ENCODE measurements at places on chromosomes 5 and 9. TPM values are rescaled to one million over a fixed set of nuclear protein-coding genes. Genes with fewer than 3 reads are reported as not detected.

Gene FBXO38
- 28.8 TPM for total RNA-seq

Gene IL6ST
- total RNA-seq: 17.2 TPM

Gene INSYN2B
- not detected for total RNA-seq

Gene TBC1D13
- total RNA-seq: 21.3 TPM

Gene RAD1
- 11.6 TPM for total RNA-seq

Gene SLC35D2
- 19.9 TPM for total RNA-seq

Gene GPR21
- 12.1 TPM for total RNA-seq

Gene F2R
- total RNA-seq: 66.5 TPM

Gene NR4A3
- 5.1 TPM for total RNA-seq

DNA sequence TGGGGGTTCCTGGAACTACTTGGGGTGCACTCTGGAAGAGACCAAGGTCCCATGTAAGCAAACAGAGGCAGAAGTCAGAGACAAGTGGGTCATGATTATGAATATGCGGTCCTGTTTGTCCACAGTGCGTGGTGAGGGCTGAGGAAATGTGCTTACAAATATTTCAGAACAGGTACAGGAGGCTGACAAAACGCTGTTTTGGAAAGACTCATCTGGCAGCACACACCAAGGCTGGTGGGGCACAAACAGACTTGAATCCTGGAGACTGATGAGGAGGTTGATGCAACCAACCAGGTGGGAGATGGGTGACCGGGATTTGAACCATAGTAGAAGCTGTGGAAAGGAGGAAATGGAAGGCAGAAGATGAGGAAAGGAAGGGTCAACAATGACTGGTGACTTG lies 83.8 kb downstream of the ADRB2 start:
- DNase-seq: no peak

- no peak for DNase-seq
These were observed 33.9 kb upstream of the ALDH1B1 start for GRCh38 chr9:38358390-38359296.

DNA sequence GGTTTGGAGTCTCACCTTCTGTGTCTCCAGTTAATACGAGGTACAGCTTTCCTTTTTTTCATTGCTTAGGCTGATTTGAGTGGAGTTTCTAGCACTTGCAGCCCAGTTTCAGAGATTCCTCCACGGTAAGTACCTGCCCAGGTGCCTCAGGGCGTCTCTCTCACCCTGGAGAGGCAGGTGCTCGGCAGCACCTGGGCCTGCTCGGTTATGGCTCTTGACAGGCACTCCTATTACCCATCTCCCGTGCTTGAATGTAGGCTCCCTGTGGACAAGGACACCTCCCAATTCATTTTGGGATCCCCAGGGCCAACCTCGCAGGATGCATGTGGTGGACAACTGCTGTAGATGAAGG lies 144.3 kb downstream of the NR3C1 start:
- no peak for DNase-seq

- DNase-seq: peak; percentile 20
These were observed 151.9 kb downstream of the MACROH2A1 start for GRCh38 chr5:135246923-135247795.

GRCh38 chr5:68258531-68258930 lies 43.0 kb downstream of the PIK3R1 start:
- DNase-seq: no peak

- DNase-seq: no peak
These were observed 37.8 kb downstream of the PRELID2 start for GRCh38 chr5:145797336-145797735.

GRCh38 chr5:124952079-124952478 lies 205.6 kb upstream of the ZNF608 start:
- peak; percentile 21 for DNase-seq

DNA sequence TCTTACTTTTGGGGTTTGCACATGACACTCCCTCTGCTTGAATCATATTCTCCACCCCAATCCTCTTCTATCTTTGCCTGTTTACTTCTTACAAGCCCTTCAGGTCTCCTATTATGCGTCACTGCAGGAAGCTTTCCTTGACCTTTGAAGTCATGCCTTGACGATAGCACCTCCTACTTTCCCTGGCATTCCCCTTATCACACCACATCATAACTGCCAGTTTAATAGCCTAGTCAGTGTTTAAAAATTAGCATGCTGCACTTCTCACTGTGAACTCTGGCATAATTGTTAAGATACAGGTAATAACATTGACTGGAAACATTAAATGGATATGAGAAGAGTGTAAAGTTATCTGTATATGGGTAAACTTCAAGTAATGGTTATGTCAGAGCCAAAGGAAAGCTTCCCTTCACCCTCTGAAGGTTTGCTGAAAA lies 37.1 kb upstream of the CEP120 start:
- no peak for DNase-seq

- no peak for DNase-seq
These were observed 4.8 kb downstream of the PSMD5 start for GRCh38 chr9:120837921-120838320.

- peak; percentile 14 for DNase-seq
These were observed 28.4 kb downstream of the PSAT1 start for GRCh38 chr9:78325343-78325742.

GRCh38 chr5:41794471-41794870 lies 75.8 kb downstream of the OXCT1 start:
- no peak for DNase-seq

DNA sequence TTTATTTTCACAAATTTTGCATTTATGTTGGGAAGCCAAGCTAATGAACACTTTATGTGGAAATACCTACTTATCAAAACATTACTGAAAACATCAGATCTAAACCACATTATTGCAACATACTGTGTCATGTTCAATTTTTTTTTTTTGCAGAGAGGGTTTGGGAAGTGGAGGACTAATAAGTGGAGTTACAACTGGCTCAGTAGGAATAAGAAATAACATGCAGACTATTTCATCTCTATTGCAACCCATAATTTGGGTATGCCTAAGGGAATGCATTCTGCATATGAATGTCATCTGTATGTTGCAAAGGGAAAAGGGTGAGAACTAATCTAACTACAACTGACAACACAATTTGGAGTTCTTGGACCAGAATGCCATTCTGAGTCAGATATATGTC lies 41.8 kb downstream of the APC start:
- DNase-seq: no peak

- no peak for DNase-seq
These were observed 12.9 kb downstream of the FNIP1 start for GRCh38 chr5:131783874-131784273.

- no peak for DNase-seq
These were observed 477.1 kb upstream of the SMC2 start for GRCh38 chr9:103617046-103617445.

- no peak for DNase-seq
These were observed 49.3 kb downstream of the F2R start for GRCh38 chr5:76765249-76765648.

GRCh38 chr5:80667384-80667783 lies 12.6 kb upstream of the DHFR start:
- DNase-seq: no peak

- DNase-seq: no peak
These were observed 467.5 kb upstream of the TLE4 start for GRCh38 chr9:79104216-79104615.

DNA sequence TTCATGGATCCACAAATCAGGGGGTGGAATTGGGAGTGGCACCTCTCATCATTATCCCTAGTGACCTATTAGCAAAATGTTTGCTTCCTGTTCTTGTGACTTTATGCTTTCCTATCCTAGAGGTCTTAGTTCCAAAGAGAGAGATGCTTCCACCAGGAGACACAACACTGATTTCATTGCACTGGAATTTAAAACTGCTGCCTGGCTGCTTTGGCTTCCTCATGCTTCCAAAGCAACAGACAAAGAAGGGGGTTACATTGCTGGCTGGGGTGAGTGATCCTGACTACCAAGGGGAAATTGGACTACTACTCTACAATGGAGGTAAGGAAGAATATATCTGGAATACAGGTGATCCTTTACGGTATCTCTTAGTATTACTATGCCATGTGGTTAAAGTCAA lies 69.2 kb upstream of the SH3GL2 start:
- DNase-seq: no peak

GRCh38 chr5:36370073-36370472 lies 68.4 kb upstream of the RANBP3L start:
- DNase-seq: no peak

GRCh38 chr5:73030531-73030930 lies 74.7 kb downstream of the FCHO2 start:
- no peak for DNase-seq

GRCh38 chr9:37215830-37216229 lies 95.5 kb downstream of the ZCCHC7 start:
- no peak for DNase-seq

- DNase-seq: no peak
These were observed 74.0 kb upstream of the RXRA start for GRCh38 chr9:134252084-134252830.

DNA sequence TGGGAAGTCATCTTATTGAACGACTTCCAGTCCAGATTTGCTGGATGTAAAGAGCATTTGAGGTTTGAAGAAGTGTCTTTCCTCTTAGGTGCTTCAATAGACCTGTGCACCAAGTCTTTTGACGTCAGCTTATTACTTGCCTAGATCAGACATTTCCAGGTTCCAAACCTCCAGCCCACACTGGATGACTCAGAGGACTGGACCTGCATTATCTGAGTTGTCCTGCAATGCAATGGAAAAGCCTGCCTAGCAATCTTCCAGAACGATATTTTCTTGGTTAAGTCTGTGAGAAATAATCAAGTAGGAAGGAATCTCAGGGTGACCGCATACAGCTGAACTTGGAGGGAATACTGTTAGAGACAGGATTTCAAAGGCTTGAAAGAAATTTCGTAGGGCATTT lies 147.2 kb upstream of the MOCS2 start:
- DNase-seq: no peak

DNA sequence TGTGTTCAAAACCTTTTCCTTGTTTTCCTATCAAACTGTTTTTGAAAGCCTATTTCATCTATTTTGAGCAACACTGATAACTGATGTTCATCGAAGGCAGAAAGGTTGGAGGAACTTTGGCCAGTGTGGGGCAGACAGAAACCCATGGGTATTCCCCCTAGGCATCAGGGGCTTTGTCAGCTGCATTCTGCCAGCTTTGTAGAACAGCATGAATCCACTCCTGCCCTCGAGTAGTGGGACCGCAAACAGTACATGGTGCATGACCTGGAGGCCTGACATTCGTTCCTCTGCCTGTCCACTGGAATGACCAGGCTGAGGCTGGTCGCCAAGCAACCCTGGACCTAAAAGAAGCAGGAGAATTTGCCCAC lies 22.7 kb downstream of the ARHGAP26 start:
- no peak for DNase-seq

DNA sequence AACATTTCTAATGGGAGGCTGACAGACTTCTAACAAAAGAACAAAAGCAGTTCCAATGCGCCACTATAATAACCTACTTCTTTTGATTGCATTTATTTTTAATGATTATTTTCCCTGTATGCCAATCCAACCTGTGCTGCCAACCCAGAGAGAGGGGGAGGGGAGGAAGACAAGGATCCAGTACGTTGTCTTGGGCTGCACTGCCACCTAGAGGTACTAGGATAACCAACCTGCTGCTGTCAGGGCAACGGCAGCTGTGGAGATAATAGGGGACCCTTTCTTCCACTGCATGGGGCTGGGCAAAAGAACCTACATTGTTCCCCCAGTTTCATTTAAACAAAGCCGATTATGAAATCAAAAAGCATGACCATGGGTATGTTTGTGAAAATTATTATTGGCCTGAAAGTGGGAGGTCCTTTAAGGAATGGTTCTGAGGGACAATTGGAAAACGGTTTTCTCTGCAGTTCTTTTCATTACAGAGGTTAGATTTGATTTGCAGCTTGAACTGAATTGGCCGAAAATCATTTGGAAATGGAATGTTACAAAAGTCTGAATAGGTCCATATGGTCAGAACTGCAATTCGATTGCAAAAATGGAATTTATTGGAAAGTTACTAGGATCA lies 101.3 kb downstream of the RASEF start:
- DNase-seq: peak; percentile 75

DNA sequence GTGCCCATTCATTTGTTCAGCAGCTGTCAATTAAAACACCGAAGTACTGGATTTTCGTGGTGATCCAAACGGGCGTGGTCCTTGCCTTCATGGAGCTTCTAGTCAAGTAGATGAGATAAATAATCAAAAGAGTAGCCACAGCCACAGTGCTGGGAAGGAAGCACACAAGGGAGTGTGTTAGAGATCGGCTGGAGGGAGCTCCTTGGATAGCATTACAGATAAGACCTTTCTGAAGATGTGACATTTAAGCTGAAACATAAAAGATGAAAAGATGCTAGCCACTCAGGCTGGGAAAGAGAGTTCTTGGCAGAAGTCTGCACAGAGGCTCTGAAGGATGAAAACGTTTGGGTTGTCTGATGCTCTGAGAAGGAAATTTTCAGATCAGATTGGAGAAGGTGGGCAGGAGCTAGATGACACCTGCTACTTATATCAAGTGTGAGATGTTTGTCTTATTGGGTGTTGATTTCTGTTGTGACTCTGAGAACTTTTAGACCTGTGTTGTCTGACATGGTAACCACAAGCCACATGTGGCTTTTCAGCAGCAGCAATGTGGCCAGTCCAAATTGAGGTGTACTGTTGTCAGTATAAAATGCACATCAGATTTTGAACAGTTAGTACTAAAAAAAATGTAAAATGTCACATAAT lies 123.9 kb downstream of the TLE4 start:
- DNase-seq: no peak

GRCh38 chr5:1041225-1042143 lies 32.9 kb downstream of the NKD2 start:
- DNase-seq: no peak

DNA sequence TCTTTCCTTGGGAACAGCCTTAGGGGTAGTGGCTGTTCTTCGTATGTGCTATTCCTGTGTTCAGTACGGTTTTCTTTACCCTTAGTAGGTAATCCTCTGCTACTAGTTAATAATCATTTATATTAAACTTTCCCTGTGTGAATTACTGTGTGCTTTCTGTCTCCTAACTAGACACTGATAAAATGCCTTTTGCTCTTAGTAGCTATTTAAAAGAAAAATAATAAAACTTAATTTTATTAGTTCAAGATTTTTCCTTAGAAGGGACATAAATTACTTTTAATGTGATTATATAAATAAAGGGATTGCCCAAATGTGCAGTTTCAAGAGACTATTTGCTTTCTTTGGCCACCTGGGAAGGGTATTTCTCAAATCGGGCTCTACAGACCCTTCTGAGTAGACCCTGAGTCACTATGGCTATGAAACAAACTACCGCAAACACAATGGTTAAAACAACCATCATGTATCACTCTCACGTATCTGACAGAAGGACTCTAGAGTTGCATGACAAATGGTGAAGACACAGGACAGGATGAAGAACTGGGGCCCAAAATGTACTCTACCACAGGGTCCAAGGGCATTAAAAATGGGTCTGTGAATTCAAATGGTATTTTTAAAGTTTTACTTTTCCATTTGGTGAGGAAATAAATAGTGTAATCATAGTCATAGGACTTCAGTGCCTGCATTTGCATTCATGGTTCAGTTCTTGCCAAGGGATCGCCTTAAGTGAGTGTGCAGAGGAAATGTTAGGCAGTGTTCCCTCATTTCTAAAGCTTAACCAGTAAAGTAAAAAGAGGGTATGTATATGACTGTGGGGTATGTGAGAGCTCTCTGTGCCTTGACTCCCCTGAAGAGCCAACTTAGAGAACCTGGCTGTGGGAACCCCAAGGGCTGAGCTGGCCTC lies 97.0 kb downstream of the TSSK1B start:
- no peak for DNase-seq

GRCh38 chr5:139027150-139027549 lies 152.0 kb upstream of the LRRTM2 start:
- DNase-seq: no peak

GRCh38 chr9:8382266-8382665 lies 582.7 kb upstream of the DMAC1 start:
- no peak for DNase-seq

- no peak for DNase-seq
These were observed 193.1 kb downstream of the GABBR2 start for GRCh38 chr9:98515506-98516204.

- no peak for DNase-seq
These were observed 73.7 kb downstream of the UBE2QL1 start for GRCh38 chr5:6522331-6522730.

All from hematopoietic multipotent progenitor cell (in vitro differentiated cells).